CD4-positive, alpha-beta T cell treated with Interleukin-2 at 100 ng/mL for 4 hours (primary cell): ENCODE measurements at places on chromosomes 12 and 14.
A peak's percentile ranks its signal among the peaks of the same experiment; 100 is the strongest.

DNA sequence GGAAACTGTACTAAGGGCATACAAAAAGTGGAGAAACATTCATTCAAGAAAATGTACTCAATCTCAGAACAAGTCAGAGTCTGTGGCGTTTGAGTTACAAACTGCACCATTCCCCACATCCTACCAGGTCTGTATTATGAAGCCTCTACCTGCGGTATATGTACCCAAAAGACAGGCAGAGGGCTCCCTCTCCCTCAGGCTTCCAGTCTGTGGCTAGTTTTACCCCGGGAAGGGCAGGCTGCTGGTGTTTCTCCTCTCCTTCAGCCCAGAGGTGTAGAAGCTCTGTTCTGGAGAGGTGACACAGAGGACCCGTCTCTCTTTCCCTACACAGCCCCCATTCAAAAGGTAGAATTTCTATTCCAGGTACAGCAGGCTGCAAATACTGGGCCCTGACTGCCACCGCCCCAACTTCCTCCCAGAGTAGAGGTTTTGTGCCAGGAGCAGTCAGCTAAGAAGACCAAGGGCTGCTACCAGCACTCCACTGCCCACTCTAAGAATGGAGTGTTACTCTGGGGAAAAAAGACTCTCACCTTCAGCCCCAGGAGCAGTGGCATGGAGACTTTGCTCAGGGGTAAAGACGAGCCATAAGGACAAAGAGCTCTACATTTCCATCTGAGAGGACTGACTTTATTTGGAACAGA is 39.4 kb downstream of the PARP11 start:
- no peak for DNase-seq

GRCh38 chr14:96893966-96894622 is 96.9 kb downstream of the VRK1 start:
- no peak for DNase-seq

DNA sequence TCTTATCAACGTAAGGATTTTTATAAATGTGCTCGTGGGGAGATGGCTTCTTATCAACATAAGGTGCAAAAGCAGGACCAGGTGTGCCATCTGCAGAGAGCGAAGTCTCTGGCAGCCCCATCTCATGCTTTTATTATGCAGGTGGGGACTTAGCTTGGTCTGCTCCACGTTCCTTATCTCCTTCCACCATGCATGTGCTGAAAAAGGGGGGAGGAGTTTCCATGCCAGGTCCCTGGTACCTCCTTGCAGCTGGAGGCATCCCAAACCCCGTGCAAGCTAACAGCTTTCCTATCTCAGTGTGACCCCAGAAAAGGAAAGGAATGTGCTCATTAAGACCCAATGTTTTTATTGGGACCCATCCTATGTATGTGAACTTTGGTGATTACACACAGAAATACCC is 608.5 kb downstream of the TMEM121 start:
- DNase-seq = no peak

DNA sequence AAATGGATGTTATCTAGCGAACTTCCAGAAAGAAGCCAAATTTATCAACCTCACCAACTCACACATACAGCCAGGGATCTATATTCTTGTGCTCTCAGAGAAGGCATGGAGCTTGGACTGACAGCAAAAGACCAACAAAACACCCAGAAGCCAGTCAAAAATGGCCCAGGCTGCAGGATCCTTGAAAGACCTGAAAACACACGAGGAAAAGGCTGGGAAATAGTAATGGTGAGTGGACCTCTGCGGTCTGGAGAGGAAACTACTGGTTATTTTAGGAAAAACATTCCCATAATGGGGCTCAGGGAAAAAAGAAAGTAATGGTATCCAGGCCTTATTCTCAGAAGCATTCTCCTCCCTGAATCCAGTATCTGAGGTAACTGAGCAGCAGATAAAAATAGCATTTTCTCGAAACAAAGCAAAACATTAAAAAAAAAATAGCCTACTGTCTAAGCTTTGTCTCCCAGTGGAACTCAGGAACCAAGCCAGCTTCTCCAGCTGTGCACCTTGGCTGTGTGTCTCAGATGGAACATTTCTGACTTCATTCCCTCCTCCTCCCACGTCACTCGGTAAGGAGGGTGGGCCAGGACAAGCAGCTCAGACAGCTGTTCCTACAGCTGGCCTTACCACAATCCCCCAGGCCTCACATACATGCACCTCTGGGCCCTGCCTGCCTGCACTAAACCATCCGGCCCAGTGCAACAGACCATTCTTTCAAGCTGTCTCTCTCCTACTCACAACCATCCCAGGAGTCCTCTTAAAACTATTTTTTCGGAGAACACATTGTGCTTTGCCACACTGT is 249.9 kb downstream of the DAD1 start:
- no peak for DNase-seq

GRCh38 chr12:16218234-16218633 is 59.3 kb downstream of the SLC15A5 start:
- DNase-seq = no peak

DNA sequence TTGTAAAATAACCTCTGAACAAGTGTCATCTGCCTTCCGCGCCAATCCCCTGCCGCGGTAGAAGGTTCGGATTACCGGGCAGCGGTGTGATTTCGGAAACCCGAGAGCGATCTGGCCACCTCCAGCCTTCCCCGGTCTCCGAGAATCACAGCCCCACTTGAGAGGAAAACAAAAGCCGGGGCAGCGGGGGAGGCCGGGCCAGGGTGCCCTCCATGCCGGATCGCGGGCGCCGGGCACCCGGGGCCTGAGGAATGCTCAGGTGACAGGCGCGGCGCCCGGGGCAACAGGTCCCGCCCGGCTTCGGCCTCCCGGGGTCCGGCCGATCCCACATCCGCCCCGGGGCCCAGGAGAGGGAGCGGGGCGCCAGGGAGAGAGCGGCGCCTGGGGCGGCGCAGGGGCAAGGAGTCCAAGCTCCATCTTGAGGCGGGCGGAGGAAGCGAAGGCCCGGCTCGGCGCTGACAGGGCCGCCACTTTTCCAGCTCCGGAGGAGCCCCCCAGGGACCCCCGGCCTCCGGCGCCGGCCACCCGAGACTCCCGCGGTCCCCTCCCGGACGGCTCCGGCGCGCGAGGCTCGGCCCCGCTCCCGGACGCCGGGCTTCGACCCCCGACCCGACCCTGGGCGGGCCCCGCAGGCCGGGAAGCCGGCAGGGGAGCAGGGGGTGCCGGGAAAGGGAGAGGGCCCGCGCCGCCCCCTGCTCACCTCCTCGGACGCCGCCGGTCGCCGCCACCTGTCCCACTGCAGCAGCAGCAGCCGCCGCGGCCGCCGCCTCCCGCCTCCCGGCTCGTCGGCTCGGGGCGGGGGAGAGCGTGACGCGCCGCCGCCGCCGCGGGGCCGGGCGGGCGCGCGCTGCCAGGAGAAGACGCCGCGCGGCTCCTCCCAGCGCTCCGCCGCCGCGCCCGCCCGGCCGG is at the start of gene CLIP1:
CLIP1 (minus strand) TSS at position 849 of the 909 bp plus-strand sequence. CDS start 42,217 bp downstream, outside the sequence.
- DNase-seq = peak; percentile 58

- DNase-seq = no peak
Measured at GRCh38 chr14:91284791-91285548, 40.5 kb upstream of the GPR68 start.

DNA sequence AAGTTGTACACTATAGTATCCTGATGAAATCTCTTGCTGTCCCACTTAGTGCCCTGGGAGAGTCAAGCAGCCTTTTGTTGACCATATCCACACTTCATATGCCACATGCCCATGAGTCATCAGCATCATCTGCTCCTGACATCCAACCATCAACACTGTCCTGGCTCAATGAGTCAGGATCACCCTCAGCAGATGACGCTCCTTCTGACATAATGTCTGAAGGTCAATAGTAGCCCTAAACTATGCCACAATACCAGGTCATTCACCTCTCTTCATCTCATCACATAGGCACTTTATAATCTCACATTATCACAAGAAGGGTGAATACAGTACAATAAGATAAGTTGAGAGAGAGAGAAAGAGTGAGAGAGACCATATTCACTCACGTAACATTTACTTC is 369.0 kb upstream of the FAR2 start:
- no peak for DNase-seq

- no peak for DNase-seq
Measured at GRCh38 chr14:94397289-94398181, 9.1 kb upstream of the SERPINA1 start.

- DNase-seq = peak; percentile 83
Measured at GRCh38 chr12:45543887-45544286, 185.6 kb upstream of the ARID2 start.

- no peak for DNase-seq
Measured at GRCh38 chr12:20142956-20143355, 225.4 kb upstream of the PDE3A start.

DNA sequence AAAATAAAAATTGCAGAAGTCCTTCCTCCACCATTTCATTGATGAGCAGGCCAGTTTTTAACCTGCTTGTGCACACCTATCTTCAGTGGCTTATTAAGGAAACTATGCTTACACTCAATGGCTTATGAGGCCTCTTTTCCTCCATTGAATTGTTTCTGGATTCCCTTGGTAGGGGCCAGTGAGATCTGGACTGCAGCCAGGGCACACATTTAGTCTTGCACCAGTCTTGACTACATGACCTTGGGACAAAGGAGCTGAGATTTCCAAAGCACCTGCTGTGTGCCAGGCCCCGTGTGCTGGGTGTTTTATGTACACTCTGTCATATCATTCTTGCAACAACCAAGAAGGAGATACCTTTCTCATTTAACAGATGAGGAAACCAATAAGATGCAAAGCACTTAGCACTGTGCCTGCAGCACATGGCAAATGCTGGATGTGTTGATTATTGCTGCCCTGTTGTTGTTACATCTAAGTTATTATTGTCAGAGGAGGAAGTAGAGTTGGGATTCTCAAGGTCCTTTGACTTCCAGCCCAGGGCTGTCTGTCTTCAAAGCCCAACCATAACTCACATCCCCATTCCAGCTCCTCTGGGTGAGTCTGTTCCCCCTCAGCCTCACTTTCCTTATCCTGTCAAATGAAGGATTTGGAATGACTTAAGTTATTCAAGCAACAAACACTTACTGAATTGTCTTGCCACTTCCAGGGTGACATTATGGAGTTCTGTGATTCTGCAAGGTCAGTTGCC is 31.6 kb upstream of the RIN3 start:
- no peak for DNase-seq

GRCh38 chr12:3882406-3882805 is 9.2 kb upstream of the PARP11 start:
- DNase-seq = no peak

DNA sequence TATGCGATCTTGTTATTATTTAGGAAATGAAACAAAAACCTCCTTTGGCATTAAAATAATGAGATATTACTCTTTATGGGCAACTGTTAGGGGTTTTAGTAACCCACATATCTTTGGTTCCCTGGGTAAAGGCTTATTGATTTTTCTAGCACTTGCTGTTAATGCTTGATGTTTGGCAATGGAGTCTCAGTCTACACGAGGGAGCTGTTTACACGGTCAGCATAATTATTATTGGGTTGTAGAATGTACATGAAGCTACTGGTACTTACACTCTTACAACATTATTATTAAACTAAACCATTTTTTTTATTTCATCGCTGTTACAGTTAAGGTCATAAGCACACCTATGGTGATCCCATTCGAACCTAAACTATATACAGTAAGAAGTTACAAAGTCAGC is 12.1 kb downstream of the RPS29 start:
- DNase-seq = no peak

DNA sequence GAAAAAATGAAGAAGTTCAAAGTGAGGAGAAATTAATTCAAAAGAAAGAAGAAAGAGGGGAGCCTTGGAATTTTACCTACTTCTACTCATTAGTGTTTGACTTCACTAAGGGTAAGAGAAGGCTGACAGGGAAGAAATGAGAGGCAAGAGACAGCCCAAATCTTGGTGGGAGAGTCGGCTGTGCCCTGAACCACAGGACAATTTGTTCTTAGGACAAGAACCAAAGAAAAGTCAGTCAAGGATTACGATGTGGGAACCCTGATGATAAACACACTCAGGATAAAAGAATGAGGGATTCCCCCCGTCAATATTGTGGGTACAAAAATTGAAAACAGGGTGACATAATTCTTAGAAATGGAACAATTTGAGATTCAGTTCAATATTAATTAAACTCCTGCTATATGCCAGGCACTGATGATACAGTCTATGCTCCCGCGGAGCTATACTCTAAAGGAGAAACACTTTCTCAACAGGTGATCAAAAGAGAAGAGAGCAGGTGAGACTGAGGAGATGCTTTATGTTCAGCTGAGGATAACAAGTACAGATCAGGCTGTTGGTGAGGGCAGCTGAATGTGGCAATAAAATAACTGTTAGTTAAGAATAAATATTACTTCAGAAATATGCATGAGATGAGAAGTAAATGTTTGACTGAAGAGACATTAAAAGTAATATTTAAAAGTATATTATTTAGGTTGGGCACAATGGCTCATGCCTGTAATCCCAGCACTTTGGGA is 175.4 kb downstream of the SLC25A21 start:
- DNase-seq = no peak

GRCh38 chr12:128637642-128638606 is 185.8 kb downstream of the SLC15A4 start:
- no peak for DNase-seq

DNA sequence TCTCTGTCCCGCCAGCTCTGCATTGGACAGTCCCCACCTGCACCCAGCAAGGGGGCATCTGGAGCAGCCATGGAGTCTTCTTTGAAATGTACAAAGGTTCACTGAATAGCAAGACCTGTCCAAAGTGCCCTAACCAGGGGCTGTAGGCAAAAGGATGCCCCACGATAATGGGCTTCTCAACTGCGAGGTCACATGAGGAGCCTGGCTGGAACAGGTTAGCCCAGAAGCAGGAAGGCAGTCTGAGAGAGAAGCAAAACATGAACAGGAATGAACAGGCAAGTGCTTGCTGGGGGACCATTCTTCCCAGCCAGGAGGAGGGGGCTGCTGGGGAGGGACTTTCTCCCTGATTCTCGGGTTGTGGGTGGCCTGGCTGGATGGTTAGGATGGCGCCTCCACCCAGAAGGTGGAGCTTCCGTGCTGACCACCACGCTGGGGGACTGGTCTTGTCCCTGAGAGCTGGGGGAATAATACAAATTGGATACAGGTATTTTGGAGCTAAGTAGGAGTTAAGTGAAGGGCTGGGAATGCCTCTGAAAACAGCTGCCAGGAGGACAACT is 7.1 kb downstream of the KRT85 start:
- DNase-seq = no peak

DNA sequence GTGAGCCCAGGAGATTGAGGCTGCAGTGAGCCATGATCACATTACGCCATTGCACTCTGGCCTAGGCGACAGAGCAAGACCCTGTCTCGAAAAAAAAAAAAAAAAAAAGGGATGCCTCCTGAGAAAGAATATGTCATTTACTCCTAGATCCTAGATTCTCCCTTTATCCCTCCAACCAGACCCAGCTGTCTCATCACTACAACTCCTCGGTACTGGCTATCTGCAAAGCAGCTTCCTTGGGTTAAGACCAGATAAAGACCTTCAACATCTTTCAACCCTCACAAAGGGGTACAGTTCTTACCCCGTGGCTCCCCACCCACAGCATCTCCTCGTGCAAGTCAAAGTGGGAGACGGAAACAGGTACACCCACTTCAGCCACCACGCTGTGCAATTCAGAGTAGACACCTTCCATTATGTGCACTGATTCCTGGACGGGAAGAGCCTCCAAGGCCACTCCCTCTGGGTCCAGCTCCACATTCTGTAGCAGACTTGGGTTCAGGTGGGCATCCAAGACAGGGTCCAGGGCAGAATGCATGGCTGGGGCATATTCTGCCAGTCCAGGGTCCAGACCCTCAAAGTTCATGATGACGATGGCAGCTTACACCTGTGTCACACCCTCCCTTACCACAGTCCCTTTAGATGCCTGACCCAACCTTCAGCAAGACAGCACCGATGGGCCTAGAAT is 1.1 kb downstream of the PAN2 start:
- no peak for DNase-seq

- no peak for DNase-seq
Measured at GRCh38 chr14:77041881-77042545, 13.5 kb upstream of the IRF2BPL start.

GRCh38 chr14:95786566-95786965 is 72.6 kb upstream of the TCL1A start:
- DNase-seq = no peak
